ENCODE measurements at places on chromosomes 7 and 10.

- DNase-seq = peak; percentile 23
Observed at GRCh38 chr10:18594574-18595156, 56.7 kb downstream of the NSUN6 start.

DNA sequence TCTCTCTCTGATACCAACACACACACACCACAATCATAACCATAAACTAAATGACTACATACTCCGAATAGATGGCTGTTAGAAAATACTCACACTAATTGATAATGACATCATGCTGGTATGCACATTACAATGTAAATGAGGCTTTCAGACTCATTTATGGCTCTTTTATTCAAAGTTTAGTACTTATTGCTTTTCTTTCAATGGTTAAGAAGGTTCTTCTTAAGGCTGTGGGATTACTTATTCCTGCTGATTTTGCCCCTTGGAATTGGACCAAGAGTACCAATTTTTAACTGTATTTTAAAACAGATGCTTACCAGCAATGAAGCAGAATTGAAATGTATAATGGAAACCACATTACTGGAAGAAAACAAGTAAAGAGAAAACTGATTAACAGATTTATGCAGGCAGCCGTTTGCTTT lies 20.6 kb upstream of the CABCOCO1 start:
- no peak for DNase-seq

- no peak for DNase-seq
Observed at GRCh38 chr10:29586509-29586908, 48.3 kb downstream of the SVIL start.

DNA sequence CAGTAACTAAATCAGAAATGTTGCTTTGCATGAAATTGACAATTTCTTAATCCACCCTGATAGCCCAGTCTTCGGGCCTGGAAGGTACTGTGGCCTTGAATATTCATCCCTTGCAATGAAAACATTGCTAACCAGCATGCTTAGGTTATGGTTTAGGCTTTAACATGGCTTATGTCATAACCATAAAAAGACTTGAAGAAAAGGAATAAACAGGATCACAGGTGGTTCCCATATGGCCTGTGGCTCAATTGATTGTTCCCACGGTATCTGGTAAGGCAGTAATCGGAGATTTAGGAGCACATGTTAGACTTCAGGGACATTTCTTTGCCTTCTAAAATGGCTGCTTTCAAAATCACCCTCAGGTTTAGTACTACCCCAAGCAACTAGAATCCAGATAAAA lies 139.5 kb downstream of the ST7 start:
- peak; percentile 34 for DNase-seq

GRCh38 chr7:80935991-80936780 lies 17.3 kb upstream of the SEMA3C start:
- no peak for DNase-seq

- no peak for DNase-seq
Observed at GRCh38 chr10:68251151-68251550, 19.2 kb upstream of the ATOH7 start.

Data from choroid plexus epithelial cell (primary cell).